ENCODE measurements at places on chromosomes 3 and 15.
A peak's percentile ranks its signal among the peaks of the same experiment; 100 is the strongest.

GRCh38 chr15:66356359-66357236 is at the start of gene TIPIN:
TIPIN (minus strand) TSS chr15:66356685; CDS start chr15:66352947, 3,738 bp downstream.
- peak; percentile 98 for DNase-seq

GRCh38 chr3:130707902-130708601 is 38.6 kb downstream of the PIK3R4 start:
- DNase-seq, result no peak

DNA sequence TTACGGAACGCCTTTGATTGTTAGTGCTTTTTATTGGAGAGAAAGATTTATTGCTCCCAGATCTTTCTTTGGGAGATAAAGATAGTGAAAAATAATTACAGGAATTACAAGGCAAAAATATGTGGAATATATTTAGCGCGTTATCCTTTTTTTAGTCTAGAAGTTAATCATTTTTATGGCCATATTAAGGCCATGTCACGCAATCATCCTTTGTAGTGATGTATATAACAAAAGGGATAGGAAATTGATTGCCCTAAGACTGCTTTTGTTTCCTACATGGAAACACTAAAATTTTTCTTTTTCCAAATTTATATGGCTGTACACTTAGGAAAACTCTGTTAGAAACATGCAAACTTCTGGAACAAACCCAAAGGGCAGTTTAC is 1.5 kb downstream of the TRPC1 start:
- no peak for DNase-seq

GRCh38 chr3:13093687-13094086 is 20.5 kb upstream of the IQSEC1 start:
- no peak for DNase-seq

DNA sequence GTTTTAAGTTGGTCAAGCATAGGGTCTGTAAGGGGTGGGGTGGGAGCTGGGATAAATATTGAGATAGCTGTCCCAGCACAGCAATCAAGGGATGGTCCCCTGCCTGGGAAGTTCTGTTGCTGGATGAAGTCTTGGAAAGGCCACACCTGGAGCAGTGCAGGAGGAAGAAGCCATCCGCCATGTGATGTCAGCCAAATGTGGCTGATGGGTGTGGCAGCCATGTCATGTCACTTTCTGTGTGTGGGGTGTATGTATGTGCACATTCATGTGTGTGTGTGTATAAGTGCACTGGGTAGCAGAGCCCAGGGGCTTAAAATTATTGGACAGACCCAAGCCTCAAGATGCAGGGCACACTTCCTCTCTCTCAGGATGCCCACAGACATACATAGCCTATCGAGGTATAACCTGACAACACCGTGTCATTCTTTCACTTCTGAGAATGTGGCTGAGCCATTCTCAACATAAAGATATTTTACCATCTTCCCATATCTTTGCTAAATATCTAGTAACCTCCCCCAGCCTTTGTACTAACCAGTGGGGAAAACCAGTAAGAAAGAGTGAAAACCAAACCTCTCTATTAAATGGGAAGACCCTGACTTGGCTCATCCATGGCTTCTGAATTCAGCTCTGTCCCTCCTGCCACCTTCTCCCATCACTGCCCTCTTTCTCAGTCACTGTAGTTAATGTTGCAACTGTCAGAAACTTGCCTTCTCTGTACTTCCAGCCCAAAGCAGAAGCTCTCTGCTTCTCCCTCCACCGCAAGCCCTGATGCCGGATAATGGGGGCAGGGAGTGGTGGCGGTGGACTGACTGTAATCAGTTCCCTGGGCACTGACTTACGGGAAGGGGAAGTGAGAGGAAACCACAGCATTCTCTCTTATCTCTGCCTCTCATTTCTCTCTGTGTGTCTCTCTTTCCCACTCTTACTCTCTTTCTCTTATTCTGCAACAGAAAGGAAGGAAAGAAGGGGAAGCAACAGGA is 11.2 kb downstream of the TNFSF10 start:
- DNase-seq, result no peak

GRCh38 chr3:82030916-82031315 is 269.5 kb upstream of the GBE1 start:
- DNase-seq, result no peak

- DNase-seq, result no peak
Measured at GRCh38 chr3:149122721-149123578, 6.5 kb upstream of the HPS3 start.

DNA sequence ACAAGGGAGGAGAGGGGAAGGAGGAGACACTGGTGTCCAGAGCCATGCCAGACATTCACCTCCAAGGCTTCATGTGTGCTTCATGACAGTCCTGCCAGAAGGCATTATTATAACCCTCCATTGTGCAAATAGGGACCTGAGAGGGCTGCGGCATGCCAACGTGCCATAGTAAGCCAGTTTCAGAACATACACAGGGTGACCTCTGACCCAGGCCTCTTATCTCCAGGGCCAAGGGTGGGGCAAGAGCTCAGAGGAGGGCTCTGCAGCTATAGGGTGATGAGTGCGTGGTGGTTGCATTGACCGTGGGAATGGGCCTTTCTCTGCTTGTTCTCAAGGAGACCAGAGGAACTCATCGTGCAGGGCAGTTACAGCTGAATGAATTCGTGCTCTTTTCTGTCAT is 9.7 kb upstream of the ACSBG1 start:
- DNase-seq, result no peak

GRCh38 chr3:61946570-61947324 is 385.4 kb downstream of the PTPRG start:
- no peak for DNase-seq

GRCh38 chr3:28316226-28316625 is 32.3 kb upstream of the ZCWPW2 start:
- no peak for DNase-seq

GRCh38 chr15:90945091-90945490 is 9.6 kb upstream of the RCCD1 start:
- DNase-seq, result no peak

GRCh38 chr15:40285151-40285550 is 2.3 kb upstream of the ANKRD63 start:
- DNase-seq, result no peak

DNA sequence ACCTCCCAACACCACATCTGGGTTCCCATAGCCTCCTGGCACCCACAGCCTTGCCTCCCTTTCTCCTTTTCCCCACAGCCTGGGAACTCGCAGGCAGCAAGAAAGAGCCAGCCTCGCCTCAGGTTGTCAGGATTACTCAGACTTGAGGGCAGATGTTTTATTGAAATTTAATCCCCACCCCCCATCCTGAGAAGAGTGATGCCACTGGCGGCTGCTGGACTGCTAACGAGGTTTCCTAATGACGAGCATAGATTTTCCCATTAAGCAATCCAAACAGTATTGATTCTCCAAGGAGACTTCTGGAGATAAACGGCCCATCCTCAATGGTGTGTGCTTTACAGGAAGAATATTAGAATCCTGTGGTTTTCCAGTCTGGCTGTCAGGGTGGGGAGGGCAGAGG is 13.7 kb downstream of the SHF start:
- no peak for DNase-seq
